ENCODE measurements at places on chromosomes 5 and 9. TPM values are rescaled to one million over a fixed set of nuclear protein-coding genes. Genes with fewer than 3 reads are reported as not detected.

DNA sequence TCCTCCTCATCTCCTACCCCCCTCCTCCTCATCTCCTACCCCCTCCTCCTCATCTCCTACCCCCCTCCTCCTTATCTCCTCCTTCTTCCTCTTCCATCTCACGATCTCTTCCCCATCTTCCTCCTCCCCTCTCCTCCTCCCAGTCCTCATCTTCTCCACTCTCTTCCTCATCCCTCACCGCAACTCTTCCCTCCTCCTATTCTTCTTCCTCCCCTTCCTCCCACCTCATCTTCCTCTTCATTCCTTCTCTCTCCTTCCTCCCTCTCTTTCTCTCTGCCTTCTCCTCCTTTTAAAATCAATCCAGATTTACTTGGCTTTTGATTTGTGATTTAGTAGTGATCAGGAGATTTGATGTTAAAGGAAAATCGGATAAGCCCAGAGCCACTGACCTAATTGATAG is 15.0 kb upstream of the BOD1 start:
- no peak for DNase-seq

DNA sequence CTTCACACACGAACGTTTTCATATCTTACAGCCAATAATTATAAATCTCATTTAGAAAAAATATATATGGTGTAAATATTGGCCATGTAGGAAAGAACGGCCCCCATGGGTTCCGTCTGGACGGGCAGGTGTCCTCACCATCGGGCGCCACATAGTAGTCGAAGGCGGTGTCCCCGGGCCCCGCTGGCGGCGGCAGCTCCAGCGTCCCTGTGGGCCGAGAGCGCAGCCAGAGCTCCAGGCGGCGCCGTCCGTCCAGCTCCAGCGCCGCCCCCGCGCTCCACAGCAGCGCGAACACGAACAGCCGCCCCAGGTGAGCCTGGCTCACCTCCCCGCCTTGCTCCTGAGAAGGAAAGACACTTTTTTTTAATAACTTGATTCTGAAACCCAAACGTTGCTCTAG is 134.6 kb downstream of the DNAH5 start:
- no peak for DNase-seq

- peak; percentile 64 for DNase-seq
Measured at GRCh38 chr5:133610489-133611356, 1.6 kb downstream of the FSTL4 start.

GRCh38 chr9:21730899-21731298 is 71.5 kb upstream of the MTAP start:
- DNase-seq = no peak

DNA sequence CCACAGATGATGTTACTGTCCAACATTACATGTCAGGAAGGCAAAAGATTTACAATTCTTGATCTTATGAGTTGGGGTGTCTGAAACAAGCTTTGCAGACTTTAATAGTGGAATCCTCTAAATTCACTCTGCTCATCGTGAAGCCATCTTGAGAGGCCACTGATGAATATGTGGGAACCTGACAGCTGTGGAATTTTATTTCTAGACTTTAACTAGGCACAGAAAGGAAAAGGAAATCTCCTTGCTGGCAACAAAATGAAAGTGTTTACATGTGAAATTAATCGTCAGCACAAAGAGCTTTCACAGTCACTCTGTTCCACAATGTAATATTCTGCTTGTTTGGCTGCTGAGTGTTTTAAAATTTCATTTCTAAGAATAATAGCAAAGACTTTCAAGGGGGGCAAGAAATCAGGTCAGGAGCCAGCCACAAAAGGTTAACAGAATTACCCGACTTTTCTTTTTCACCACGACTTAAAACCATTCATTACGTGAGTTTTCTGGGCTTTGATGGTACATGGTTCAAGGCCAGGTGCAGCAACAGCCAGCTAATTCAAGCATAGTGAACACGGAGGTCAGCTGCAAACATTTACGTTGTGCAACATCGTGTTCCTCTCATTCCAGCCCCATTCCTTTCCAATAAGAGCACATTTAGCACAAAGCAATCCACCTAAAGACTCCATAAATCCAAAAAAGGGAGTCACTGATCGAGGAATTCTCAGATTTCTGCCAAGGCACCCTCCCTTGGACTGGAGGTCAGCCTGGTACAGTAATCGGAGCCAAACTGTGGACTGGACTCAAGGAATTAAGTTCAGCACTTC is 14.6 kb downstream of the NREP start:
- no peak for DNase-seq

DNA sequence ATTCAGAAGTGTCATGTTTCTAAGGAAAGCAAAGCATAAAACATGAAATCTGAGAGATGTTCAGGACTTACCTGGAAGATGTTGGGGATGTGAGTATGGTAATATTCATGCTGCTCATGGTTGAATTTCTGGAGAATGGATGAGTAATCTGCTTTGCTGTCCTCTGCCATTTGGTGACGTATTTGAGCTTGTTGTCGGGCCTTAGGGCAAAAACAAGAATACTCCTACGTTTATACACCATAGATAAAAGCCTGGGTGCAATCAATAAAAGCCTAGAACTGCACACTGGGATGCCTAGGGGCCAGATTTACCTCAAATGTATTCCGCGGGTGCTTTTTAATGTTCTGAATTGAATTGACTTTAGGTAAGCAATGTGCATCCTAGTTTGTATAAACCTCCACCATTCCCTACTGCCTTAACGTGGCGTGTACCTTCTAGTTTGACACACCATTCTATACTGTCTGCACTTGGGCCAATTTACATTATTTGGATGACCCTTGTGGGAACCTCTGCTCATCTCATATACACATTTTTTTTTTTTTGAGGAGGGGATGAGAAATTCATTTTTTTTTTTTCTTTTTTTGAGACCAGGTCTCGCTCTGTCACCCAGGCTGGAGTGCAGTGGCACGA is 94.4 kb downstream of the USP20 start:
- DNase-seq = no peak

GRCh38 chr9:128087262-128087661 is 19.2 kb downstream of the SLC25A25 start:
- DNase-seq = no peak

- DNase-seq = no peak
Measured at GRCh38 chr5:134041570-134042411, 37.0 kb upstream of the VDAC1 start.

GRCh38 chr5:111227801-111228200 is 3.6 kb downstream of the CAMK4 start:
- no peak for DNase-seq

DNA sequence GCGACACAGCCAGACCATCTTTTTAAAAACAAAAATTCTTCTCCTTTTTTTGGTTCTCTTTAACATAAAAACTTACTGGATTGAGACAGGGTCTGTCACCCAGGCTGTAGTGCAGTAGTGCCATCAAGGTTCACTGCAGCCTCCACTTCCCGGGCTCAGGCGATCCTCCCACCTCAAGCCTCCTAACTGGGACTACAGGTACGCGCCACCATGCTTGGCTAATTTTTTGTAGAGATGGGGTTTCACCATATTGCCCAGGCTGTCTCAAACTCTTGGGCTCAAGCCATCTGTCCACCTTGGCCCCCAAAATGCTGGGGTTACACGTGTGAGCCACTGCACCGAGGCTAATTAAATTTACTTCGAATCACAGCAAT is 13.8 kb downstream of the HNRNPK start:
- DNase-seq = no peak

- no peak for DNase-seq
Measured at GRCh38 chr5:148899993-148900392, 73.6 kb downstream of the ADRB2 start.

GRCh38 chr9:121783521-121784507 is 132.4 kb downstream of the DAB2IP start:
- DNase-seq = peak; percentile 4

DNA sequence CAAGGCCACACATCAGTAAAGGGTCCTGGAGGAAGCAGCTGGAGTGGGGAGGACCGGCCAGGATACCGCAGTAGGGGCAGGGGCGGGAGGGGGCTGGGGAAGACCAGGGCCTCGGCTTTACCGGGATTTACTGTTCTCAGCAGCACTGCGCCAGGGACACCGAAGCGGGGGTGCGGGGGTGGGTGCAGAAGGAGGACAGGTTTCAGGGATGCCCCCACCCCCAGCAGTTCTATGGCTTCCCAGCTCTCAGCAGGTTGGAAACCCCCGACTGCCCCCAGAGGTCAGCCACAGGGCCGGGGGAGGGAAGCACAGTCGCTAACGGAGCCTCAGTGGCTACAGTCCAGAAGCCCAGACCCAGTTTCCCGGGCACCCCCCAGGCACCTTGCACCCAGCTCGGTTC is 21.3 kb downstream of the NR5A1 start:
- DNase-seq = no peak

GRCh38 chr5:80656425-80656824 is 1.6 kb upstream of the DHFR start:
- DNase-seq = no peak

DNA sequence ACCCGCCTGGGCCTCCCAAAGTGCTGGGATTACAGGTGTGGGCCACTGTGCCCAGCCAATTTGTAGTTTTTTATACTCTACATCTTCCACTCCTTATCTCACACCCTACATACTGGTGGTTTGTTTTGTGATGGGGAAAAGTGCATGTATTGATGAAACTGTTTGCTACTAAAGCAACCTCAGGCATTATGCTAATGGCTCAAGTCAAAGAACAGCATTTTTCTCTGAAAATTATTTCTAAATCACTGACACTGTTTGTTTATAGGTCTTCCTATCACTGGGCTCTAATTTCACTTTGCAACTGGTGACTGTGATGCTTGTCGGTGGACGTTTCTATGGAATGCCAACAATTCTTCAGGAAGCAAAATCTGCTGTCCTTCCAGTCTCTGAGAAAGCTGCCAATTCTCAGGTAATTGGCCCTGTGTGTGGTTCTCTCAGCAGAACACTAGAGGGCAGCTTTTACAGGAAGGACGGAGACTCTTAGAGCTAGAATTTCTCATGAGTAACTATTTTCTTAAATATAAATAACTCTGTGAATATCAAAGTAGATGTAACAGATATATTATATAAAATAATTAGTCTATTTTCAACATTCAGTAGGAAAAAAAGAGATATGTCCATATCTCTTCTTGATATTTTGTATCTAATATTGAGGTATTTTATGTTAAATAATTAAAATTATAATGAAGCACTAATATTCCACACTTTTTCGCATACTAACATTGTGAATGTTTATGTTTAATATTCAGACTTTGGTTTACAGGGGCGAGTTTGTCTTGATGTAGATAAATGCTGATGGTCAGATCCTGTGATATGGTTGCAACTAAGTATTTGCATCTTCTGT is 244.1 kb downstream of the ADGRV1 start:
- DNase-seq = peak; percentile 8

DNA sequence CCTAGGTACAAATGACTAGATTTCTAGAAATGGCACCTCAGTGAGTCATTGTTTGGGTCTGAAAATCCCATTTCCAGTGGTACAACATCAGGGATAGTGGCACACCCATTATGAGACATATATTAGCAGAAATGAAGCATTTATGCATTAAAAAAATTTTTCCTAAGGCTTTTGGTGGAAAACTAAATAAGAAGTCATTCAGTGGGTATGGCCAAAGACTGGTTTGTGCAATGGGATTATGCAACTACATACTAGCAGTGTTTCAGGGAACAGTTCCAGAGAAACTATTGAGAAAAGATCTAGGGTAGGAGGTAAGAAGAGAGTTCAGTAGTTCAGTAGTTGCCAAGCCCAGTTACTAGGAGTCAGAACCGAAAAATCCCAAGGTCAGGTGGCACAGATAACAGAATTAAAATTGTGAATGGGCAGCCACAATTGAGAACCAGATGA is 106.5 kb upstream of the HAPLN1 start:
- DNase-seq = no peak

- no peak for DNase-seq
Measured at GRCh38 chr5:141742866-141743851, 61.1 kb upstream of the ARAP3 start.

- DNase-seq = no peak
Measured at GRCh38 chr5:72661405-72661804, 154.2 kb upstream of the ZNF366 start.

GRCh38 chr5:91135475-91136248 is 247.5 kb downstream of the ARRDC3 start:
- no peak for DNase-seq

GRCh38 chr9:112793213-112793810 is 42.8 kb downstream of the SNX30 start:
- DNase-seq = peak; percentile 71

GRCh38 chr9:110252509-110253139 is 3.7 kb downstream of the TXN start:
- DNase-seq = no peak

- DNase-seq = no peak
Measured at GRCh38 chr5:176628406-176629228, 1.7 kb downstream of the SNCB start.

GRCh38 chr5:35182910-35183535 is 47.3 kb downstream of the PRLR start:
- DNase-seq = no peak

Gene IL5
- not detected for total RNA-seq

Gene LHX3
- total RNA-seq = not detected

Gene PHF24
- 0.11 TPM for total RNA-seq

Gene RASEF
- 0.12 TPM for total RNA-seq

Gene SGCD
- total RNA-seq = 153 TPM

Gene NMUR2
- not detected for total RNA-seq

Gene CDKN2A
- not detected for total RNA-seq

Gene HAPLN1
- 1.5 TPM for total RNA-seq

Gene ENHO
- 0.36 TPM for total RNA-seq

Gene CDO1
- total RNA-seq = 6.3 TPM

Gene PCDHA9
- total RNA-seq = not detected

Gene ASPN
- total RNA-seq = 6.0 TPM
